ENCODE measurements at places on chromosomes 5 and 9.

GRCh38 chr9:127534931-127535330 lies 77.1 kb upstream of the STXBP1 start:
- DNase-seq: no peak

DNA sequence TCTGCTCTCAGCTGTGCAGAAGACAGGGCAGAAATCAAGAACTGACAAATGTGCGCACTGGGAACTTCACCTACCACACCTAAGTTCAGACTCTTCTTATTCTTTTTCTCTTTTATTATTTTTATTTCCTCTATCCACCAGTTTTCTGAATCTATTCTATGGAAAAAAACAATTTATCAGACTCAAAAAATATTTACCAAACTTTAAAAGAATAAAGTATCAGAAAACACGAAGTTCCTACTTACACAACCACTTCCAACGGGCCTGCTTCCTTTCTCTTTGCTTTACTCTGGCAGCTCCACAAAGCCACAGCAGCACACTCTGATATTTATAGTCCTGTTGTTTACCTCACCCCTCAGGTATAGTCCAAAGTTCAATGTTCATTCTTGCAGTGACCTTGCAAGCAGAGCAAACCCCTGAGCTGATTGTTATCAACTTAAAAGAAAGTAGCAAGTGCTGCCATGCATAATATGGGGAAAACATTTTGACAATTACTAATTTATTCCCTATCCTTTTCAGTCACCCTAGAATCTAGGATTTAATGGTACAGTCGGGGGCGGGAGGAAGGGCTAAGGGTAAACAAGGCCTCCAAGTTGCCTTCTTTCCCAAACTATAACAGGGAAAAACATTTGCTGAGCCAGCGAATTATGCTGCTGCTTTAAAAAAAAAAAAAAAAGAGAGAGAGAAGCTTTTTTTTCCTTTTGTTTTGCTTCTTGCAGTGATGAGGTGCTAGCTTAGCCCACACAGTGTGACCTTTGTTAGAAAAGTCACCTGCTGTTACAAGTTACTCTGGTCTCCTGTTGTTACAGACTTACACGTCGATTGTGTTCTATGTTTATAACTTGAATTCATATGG lies at the start of gene SELENOP:
TSS of gene SELENOP (minus strand) at position 302 of the 856 bp plus-strand sequence. CDS start 3,539 bp downstream, outside the sequence.
- no peak for DNase-seq

- DNase-seq: no peak
Measured at GRCh38 chr5:81786496-81786895, 35.6 kb upstream of the SSBP2 start.

DNA sequence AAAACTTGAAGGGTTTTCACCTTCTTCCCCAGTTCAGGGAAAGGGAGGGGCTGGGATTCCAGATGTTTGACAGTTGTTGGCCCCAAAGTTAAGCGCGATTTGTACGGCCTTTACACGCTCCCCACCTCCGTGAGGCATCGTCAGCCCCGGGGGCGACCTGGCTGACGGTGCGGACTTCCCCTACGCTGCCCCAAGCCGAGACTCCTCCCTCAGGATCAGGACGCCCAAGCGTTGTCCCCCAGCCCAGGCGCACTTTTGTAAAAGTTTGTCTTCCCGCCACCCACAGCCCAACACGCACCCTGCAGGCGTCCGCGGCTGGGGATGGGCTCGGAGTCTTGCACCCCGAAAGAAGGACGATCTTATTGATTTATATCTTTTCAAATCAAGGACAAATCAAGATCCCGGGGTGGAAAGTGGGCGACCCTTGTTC lies 713 bp downstream of the MOB3B start:
- DNase-seq: no peak

- peak; percentile 68 for DNase-seq
Measured at GRCh38 chr9:69078581-69078980, 43.0 kb downstream of the FXN start.

- DNase-seq: no peak
Measured at GRCh38 chr5:98969400-98969799, 40.6 kb upstream of the CHD1 start.

DNA sequence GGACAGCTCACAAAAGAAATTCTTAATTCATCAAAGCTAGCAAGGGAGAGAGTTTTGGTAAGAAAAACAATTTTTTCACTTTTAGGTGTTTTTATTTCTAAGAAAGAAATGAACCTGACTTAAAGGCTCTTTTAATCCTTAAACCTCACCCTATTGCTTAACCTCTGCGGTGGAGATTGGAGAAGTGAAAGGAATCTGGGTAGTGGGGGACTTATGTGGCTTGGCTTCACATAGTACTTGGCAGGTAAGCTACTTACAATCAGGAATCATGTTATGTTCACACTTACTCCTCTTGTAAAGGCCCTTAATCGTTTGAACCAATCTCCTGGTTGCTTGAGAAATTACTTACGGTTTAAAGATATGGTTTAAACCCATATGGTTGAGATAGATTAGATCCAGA lies 104.8 kb downstream of the ISOC1 start:
- DNase-seq: no peak

- DNase-seq: peak; percentile 71
Measured at GRCh38 chr5:58921159-58921558, 338.3 kb downstream of the RAB3C start.

DNA sequence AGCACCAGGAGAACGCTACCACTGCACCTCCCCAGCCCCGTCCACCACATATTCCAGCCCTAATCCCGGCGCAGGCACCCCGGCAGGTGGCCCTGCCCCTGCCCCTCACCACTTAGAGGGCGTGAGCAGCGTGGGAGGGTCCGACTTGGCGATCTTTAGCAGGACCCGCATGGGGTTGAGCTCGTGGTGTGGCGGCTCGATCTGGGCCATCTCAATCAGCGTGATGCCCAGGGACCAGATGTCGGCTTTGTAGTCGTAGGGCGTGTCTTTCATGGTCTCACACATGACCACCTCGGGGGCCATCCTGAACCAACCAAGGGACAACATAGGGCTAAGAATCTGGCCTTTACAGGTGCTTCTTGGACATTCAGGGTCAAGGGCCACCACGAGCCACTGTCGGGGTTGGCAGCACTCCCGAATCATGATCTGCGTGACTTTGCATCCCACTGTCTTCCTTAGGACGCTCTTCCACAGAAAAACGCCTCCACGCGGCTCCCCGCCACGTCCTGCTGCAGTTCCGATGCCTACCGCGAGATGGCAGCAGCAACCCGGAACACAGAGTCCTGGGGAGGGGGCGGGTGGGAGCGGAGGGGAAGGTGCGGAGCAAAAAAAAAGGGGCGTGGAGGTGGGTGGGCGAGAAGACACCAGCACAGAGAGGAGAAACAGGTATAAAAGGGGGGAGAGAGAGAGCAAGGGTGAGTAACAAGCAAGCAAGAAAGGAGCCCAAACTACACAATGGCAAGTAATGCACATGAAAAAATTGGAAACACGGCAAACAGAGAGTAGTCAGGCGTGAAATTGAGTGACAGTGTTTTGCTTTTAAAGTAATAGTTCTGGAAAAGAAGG lies 81.3 kb downstream of the STK10 start:
- peak; percentile 45 for DNase-seq

DNA sequence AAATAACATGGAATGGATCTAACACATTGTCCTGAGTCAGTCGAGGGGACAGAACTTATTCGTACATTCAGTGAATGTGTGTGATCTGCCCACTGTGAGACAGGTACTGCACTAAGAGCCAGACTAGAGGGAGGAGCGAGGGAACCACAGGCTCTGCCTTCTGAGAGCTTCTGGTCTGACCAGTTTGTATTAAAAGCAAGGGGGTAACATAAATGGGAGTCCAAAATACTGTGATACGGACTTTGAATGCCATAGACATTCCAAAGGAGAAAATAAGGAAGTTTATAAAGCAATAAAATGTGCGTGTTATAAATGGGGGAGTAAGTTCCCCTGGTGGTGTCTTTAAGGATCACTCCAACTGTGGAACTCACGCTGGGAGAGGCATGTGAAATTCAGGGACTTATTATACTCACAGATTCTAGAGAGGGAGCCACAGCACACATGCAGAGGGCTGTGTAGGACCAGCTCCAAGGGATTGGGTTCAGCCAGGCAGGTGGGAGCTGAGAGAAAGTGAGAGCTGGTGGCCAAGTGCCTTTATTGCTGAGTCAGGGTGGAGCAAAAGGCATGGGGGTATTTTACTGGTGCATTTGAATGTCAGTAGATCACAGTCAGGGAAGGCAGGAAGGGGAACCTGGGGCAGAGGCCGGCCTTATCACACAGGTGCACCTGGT lies 186.5 kb upstream of the WWC1 start:
- DNase-seq: peak; percentile 75

DNA sequence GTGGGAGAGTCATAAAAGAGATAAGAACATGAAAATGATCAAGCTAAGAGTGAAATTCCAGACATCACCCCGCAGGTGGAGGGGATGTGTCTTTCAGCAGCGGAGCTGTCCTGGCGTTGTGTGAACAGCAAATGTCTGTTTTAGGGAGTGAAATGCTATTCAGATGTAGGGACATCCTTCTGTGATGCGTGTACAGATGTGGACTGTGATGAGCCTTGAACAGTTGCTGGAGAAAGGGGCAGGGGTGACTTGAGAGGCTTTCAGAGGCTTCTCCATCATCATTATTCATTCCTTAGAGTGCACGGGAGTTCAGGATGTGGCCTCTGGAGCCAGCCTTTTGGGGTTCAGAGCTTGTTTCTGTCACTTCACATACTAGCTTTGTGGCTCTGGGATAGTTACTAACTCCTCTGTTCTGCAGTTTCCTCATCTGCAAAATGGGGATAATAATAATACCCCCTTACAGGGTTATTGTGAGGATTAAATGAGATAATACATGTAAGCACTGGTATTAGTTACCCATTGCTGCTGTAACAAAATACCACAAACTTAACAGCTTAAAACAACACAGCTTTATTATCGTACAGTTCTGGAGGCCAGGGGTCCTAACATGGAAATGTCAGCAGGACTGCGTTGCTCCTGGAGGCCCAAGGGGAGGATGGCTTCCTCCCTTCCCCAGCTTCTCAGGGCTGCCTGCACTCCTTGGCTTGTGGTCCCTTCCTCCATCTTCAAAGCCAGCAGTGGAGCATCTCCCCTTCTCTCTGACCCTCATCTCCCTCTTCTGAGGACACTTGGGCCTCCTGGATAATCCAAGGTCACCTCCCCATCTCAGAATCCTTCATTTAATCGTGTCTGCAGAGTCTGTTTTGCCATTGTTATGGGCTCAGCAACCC lies 9.4 kb downstream of the TRAF1 start:
- no peak for DNase-seq

GRCh38 chr9:101326501-101326900 lies 58.3 kb downstream of the BAAT start:
- no peak for DNase-seq

DNA sequence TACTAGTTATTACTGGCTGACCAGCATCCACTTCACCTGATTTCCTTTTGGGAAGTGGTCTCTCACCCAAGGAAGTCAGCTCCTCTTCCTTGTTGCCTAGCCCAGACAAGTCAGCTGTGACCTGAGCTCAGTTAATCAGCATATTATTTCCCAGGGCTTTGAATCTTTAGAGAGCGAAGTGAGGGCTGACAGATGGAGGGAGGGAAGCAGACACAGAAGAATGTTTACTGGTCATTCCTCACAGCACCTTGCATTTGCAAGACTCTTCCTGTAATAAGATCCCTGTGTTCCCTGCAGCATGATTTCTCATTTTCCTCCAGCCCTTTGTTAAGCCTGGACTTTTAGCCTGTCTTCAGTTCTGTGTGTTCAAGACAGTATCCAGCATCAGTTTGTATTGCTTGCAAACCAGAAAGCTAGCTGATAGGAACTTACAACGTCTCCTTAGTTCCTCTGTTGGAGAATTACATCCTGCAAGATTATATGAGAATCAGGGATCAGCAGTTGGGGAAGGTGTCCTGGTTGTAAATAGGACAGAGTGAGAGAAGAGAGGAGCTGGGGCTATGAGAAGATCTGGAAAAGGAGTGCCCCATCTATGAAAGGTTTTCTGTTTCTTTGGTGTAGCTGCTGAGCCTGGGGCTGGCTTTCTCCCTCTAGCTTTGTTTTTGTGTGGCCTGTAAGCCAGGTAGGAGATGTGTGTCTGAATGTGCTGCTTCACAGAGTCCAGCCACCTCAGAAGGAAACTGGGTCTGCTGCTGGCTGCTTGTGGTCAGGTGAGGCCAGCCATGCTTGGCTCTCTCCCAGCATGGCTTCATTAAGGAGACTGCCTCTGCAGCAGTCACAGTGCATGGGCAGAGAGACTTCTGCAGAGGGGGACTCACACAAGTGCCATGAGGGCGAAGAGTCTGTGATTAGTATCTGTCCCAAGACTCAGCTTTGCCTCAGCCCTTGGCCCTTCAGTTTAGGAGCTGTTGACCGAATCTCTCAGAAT lies 50.3 kb downstream of the MAN2A1 start:
- DNase-seq: no peak

GRCh38 chr9:123120131-123120530 lies 86.7 kb downstream of the GPR21 start:
- DNase-seq: no peak
